ENCODE measurements at places on chromosomes 3 and 15. TPM values are rescaled to one million over a fixed set of nuclear protein-coding genes. Genes with fewer than 3 reads are reported as not detected.

GRCh38 chr3:189966843-189967242 is 153.9 kb downstream of the P3H2 start:
- no peak for DNase-seq

- DNase-seq, result no peak
Measured at GRCh38 chr15:98720031-98720430, 71.7 kb downstream of the IGF1R start.

Gene DZIP1L
- polyA plus RNA-seq, result 0.61 TPM

GRCh38 chr3:94775746-94776145 is 712.9 kb downstream of the NSUN3 start:
- DNase-seq, result no peak

DNA sequence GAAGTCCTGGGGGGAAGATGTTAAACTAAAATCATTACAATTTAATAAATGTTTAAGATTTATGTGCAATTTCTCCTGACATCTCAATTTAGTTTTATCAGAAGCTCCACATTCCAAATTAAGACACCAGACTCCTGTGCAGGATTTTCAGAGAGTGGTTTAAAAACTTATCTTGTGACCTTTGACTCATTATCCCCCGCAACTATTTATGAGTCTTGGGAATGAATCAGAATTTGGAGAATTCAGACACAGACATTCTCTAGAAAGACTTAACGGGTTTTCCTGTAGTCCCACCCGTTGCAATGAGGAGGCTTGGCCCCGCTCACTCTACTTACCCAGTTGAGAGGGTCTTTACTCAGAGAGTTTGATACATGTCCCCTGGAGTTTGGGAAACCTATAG is 7.1 kb downstream of the OR5K2 start:
- DNase-seq, result no peak

DNA sequence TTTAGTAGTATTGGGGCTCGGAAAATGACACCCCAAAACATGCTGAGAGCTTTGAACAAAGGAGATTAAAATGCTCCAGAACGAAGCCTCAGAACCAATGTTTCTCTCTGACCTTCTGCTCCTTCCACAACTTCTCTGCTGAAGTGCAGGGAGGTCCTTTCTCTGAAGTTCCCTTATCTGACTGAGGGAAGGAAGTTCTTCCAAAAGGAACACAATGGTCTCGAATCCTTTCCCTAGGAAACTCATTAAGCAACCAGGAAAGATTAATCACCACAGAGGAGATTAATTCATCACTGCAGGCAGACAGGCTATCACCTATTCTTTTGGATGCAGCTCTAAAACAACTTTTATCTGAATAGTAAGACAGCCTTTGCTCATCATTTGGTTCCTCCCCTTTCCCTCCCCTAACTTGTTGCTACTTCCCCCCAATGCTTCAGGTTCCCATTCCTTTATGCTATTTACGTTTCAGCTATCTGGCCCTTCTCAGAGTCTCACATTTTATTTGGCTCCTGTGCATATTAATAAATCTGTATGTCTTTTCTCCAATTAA is 18.2 kb upstream of the WDR49 start:
- no peak for DNase-seq

GRCh38 chr15:57495041-57495440 is 96.7 kb upstream of the MYZAP start:
- DNase-seq, result no peak

Gene CD47
- 35.9 TPM for polyA plus RNA-seq

- DNase-seq, result no peak
Measured at GRCh38 chr15:93274257-93274656, 185.2 kb upstream of the RGMA start.

DNA sequence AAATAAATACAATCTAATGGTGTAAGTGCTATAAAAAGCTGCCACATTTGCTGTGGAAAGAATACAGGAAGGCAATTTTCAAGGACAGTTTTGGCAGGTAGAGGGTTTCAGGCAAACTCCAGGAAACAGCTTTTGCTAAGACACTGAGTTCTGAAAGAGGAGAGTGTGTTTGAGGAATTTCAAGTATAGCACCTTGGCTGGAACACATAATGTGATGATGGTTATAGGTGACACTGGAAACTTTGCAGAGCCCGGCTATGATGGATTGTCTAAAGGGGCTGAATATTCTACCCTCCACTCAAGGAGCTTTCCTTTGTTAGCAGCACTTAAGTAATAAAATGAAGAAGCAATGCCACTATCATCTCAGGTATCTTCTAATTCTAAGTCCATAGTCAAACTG is 209.4 kb upstream of the TGFBR2 start:
- no peak for DNase-seq

DNA sequence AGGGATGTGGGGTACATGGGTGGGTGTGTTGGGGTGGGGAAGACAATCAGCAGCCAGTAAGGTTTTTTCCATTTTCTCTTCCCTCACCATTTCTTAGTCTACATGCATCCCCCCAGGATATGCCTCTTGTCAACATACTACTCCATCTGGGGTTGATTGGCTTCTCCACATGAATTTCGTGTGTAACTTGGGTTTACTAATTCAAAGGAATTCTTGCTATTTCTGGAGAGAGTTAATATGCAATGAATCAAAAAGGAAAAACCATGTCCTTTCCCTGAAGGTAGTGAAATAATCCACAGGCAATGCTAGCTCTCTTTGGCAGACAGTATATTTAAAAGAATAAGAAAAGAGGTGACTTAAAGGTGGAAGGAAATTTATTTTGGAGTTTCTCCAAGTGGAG is 198.4 kb downstream of the EBLN2 start:
- no peak for DNase-seq

Gene CDHR4
- not detected for polyA plus RNA-seq

DNA sequence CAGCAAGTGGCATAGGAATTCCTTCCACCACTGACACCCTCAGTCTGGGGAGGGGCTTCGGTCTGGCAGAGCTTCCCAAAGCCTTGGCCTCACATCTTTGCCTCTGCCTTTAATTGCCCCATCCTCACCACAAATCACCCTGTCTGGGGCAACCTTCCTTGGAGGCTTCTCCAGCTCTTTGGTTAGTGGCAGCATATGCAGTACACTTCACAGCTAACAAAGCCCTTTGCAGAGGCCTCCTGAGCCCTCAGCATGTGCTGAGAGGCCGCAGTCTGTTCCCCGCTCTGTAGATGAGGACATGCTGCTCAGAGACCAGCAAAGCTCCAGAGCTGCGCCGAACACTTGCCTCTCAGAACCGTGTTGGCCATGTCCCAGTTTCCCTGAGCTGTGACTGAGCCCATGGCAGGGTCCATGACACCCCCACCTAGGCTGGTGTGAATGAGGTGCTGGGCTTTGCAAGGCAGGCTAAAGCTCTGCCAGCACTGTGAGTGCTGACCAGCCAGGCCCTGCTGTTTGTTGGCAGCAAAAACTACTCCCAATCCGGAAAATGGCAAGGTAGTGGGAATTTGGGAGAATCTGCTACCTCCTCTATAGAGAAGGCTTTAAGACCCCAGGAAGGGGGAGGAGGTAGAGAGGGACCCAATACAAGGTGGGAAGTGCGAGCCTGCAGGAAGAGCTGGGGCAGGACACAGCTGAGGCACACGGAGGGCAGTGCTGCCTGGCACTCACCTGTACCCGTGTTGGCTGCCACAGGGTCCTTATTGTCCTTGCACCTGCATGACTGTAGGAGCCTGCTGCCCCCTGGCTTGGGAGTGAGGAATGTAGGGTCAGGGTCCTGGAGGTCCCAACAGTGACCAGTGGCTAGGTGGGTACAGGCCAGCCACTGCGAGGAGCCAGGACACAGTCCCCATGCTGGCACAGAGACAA is 8.4 kb upstream of the KLF15 start:
- no peak for DNase-seq

DNA sequence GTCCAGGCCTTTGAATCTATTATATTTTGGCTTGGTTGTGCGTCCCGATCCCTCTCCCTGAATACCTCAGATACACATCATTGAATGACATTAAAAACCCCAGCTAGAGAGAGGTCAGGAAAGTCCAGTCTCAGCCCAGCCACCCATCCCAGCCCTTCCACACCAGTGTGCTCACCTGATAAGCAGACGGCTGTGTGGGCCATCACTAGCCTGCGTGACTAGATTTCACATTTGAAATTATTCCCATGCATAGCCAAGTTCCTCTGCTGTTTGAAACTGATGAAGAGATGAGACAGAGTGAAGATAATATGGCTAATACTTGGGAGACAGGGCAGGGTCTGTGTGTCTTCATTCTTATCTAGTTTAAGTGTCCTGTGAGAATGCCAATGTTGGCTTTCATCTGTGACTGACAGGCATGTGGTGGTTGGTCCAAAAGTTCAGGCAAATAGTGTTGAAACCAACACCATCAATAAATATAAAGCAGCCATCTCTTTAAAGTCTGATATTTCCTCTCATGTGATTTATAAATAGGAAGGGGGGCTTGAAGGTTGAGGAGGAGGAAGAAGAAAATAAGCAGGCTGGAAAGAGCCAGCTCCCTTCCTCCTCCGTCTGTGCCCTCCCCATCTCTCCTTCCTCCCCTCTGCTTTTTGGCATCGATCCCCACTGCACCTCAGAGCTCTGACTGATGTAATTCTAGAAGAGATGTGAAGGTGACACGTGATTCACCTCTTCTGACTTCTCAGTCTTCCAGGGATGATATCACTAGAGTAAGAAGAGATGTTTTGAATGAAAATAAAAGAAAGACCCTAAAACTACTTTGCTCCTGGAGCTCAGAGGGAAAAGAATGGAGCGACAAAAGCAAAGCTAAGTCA is 5.1 kb downstream of the FAM43A start:
- DNase-seq, result no peak

DNA sequence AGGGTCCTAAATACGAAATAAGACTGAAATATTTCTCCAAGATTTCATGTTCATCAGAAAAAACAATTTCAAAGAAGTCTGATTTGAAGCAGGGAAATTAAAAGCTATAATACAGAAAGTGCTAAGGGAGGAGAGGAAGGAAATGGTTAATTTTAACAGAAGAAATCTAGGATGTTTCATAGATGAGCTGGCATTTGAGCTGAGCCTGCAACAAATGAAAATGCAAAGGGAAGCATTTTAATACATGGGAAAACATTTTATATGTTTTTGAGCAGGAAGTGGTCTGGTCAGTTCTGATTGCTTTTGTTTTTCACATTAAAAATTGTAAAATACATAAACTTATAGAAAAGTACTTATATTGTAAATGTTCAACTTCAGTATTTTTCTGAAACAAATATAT is 17.2 kb upstream of the RAP2B start:
- DNase-seq, result no peak

Gene WDR49
- 0.33 TPM for polyA plus RNA-seq

Gene CACNA2D2
- 1.9 TPM for polyA plus RNA-seq

GRCh38 chr15:70251246-70251990 is 153.7 kb upstream of the TLE3 start:
- no peak for DNase-seq

DNA sequence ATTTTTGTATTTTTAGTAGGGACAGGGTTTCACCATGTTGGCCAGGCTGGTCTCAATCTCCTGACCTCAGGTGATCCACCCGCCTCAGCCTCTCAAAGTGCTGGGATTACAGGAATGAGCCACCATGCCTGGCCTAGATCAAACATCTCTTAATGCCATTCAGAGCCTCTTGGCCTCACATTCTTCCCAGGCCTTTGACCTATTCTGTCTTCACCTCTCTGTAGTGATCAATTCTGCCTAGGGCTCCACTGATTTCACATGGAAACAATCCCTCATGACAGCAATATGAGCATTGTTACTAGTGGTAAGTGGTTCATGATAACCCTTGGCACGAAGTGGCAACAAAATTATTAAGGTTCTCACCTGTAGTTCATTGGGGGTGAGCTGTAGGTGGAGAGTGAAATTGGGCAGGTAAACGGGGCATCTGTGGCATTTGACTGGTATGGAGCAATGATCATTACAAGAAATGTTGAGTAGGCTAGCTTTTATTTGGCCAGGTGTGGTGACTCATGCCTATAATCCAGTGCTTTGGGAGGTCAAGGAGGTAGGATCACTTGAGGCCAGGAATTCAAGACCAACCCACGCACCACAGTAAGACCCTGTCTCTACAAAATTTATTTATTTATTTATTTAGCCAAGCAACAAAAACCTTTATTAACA is 4.8 kb upstream of the ARPIN start:
- no peak for DNase-seq

- no peak for DNase-seq
Measured at GRCh38 chr3:13769422-13769821, 110.4 kb downstream of the WNT7A start.

- DNase-seq, result peak; percentile 30
Measured at GRCh38 chr3:49421890-49422378, 339 bp downstream of the AMT start.

DNA sequence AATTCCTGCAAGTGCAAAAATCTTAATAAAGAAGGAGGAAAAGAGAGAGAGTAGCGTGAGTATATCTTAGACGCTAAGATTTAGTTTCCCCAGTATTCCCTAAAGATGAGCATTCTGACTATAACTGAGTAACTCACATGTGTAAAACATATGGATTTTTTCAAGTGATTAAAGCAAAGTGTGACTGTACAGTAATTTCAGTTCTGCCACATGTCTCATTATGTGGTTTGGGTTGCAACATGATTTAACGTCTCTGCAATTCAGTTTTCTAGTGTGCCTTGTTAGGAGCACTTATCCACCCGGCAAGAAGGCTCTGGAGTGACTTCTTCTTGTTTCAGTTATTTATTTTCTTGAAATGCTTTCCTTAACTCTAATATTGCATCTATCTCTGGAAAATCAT is 514.1 kb downstream of the ROBO1 start:
- peak; percentile 1 for DNase-seq

DNA sequence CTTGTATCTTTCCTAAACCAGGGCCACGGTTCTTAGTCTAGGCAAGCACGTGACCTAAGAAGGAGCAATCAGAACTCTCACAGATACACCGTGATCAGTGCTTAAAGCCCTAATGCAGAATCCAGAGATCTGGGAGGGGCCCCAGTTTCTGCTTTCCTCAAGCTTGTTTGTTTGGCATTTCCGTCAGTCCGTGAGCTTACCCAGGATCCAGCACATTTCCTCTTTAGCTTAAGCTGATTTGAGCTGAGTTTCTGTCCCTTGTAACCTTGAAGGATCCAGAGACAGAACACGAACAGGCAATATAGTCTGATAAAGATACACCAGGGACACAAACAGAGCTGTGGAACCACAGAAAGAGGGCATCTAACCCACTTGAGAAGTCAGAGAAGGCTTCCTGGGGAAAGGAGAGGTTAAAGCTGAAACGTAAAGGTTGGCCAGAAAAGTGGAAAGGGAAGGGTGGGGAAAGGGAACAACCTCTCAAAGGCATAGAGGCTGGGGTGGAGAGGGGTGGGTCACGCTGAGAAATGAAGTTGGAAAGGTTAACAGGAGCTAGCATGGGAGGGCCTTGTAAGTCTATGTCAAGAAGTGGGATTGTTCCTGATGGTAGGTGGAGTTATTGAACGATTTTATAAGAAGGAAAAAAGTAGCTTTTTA is 42.1 kb upstream of the RARB start:
- DNase-seq, result no peak

GRCh38 chr3:87076946-87077345 is 86.0 kb upstream of the VGLL3 start:
- DNase-seq, result no peak

DNA sequence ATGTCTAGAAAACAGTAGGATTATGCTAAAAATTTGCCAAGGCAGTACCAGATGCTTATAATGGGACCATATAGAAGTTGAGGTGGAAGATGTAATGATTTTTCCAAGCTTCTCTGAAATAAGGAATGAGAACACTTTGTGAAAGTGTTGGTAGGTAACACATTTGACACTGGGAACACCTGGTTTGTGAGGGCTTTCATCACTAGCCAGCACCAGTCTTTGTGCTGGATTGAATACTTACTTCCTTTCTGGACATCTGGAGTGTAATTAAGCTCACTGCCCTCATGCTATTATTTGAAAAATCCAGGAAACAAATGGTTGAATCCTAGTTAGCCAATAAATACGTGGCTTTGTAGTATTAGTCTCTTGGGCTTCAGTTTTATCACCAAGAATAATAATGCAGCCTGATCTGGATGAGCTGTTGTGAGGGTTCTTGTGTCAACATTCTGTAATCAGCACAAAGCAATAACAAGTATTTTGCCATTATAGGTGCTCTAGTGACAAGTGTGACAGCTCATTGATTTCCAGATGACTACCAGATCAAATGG is 12.9 kb downstream of the CCDC80 start:
- DNase-seq, result no peak

Measured in stomach (tissue), 19 donors.